G401 (cell line): ENCODE measurements at places on chromosomes 2 and 18. TPM values are rescaled to one million over a fixed set of nuclear protein-coding genes. Genes with fewer than 3 reads are reported as not detected.

The CYS1 gene
- 11.2 and 14.1 TPM in 2 replicates for total RNA-seq

GRCh38 chr2:75047992-75048625 is 89.7 kb downstream of the POLE4 start:
- DNase-seq: no peak

DNA sequence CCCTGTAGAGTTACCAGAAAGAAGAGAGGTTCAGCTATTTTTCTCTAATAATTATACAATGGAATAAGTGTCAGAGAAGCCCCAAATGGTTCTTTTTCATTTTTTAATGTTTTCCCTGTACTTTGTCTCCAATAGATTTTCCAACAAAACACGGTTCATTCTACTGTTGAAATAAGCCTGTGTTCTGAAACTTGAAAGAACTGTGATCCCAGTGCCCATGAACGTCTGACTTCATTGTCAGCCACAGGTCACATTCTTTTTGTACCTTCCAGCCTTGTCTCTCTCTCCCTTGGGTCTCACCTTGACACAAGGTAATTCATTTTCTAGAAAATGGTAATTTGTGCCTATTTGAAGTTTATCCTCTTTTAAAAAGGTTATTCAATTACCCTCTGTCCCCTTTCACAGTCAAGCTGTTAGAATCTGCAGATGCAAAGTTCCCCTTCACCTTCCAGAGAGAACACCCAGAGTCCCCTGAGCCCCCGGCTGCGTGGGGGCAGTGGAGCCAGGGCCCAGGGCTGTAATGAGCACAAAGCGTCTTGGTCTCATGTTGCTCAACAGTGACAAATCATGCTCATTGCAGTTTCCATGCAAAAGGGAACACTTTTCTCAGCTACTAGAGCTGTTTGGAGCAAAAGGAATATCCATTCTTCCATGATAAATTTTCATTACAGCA is 115.2 kb downstream of the SPHKAP start:
- DNase-seq: no peak

GRCh38 chr2:16270441-16270840 is 330.1 kb downstream of the MYCN start:
- DNase-seq: no peak

DNA sequence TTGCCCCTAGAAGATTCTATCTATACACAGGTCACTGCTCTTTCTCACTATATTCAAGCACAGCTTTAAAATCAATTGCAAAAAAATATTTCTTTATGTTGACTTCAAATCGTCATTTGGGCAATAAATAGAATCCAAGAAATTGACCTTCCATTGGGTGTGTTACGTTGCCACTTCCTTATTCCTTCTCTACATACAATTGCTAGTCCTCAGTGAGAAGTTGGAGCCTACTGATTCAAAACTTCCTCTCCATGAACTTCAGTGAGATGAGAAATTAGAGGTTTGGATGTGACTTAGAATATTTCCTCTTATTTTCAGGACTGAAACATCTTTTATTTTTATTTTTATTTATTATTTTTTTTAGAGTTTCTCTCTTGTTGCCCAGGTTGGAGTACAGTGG is 40.3 kb downstream of the PMAIP1 start:
- no peak for DNase-seq

- no peak for DNase-seq
These were observed 3.2 kb downstream of the DSEL start for GRCh38 chr18:67513280-67513679.

- no peak for DNase-seq
These were observed 66.7 kb upstream of the SLC39A10 start for GRCh38 chr2:195590199-195590860.

- DNase-seq: peak; percentile 19
These were observed 520.1 kb downstream of the PIK3C3 start for GRCh38 chr18:42475157-42475556.

DNA sequence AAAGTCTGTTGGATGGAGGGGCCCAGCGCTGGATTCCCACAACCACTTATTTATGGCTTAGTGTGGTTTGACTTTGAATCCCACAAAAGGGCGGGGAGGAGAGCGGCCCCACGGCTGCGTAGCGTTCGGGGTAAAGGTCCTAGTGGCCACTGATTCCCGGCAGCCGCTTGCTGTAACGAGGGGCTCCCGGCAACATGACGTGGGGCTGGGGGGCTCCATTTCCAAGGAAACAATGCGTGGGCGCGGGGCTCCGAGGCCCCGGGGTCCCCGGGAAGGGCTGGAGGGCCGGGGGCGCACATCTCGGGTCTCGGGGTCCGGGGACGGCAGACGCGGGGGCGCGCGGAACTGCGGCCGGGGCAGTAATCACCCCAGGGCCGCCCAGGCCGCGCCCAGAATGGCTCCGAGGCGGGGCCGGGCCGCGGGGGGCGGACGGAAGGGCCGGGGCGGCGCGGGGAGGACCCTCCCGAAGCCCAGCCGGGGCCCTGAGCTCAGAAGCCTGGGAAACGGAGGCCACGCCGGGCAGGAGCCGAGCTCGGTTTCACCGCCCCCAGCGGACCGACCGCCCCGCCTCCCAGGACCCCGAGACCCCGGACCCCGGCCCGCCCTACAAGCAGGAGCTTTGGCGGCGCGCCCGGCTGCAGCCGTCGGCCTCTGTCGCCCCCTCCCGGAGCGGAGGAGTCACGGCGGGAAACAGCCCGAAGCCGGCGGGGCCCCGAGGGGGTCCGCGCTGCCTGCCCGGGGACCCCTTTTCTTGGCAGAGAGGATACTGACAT is 11.9 kb upstream of the MLPH start:
- peak; percentile 24 for DNase-seq

DNA sequence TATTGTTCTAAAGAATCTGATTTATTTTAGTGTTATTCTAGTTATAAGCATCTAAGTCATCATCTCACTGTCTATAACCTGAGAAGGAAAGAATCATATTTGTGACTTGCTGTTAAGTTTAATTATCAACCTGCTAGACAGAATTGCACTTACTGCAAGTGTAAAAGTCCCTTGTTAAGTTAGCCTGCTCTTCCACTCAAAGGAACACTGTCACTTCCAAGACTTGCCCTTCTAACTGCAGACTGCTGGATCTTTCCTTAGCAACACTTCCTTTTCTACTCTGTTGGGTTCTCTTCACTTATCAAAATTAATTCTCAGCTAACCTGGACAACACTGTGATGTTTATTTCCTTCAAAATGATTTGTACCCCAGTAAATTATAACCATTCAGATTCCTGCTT is 323.2 kb upstream of the TFPI start:
- DNase-seq: no peak
